ENCODE measurements at places on chromosomes 7 and 10.

DNA sequence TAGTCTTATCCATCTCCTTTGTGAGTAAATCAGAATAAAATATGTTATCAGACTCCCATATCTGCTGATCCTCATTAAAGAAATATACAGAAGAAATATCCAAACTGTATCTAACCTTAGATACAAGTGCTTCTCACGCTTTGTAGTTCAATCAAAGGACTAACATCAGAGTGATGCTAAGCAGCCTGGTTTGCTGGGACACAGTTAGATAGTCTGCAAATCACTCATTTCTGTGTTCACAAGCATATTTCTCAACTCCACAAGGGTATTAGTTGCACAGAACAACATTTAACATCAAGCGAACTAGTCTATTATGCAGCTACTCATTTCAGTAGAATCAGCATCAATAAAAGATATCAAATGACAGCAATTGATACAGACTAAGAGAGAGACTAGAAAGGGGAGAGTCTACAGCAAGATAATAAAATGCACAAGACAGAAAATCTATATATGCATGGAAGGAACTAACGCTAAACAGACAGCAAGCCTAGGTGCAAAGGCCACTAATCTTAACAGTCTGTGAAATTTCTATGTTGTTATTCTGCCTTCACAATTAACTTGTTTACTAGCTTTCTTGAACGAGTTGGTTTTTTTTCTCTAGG, 30.0 kb downstream of the DNAJC12 start:
- DNase-seq, result no peak

- DNase-seq, result no peak
Observed at GRCh38 chr7:6442114-6442513, 5.6 kb downstream of the DAGLB start.

GRCh38 chr10:126646110-126646509, 24.4 kb downstream of the C10orf90 start:
- DNase-seq, result no peak

DNA sequence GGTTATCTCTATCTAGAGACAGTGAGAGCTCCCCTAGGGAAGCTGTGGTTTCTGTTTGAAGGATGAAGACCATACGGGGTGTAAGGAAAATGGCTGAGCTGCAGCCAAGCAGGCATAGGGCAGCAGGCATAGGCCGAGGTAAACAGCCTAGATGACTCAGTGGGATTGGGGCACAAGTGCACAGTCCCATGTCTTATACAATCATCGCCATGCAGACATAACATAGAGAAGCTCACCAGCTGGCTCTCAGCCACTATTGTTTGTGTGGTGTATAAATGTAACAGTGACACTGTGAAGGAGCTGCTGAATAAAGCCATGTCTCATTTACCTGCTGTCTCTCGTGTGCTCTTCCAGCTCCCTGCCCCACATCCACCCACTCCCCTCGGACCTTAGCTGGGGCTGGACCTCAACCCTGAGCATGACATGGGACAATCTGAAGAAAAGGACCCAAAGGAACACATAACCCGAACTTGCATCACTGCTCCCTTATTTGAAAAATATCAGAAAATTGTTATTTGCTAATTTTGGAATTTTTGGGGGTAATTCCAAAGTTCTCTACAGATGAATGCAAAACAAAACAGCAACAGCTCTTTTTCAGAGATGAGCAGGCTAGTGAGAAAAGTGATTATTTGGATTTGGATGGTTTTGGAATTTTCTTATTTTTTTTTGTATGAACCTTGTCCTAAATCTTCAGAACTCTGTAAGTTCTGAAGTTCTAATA, 582.7 kb downstream of the REEP3 start:
- DNase-seq, result no peak

DNA sequence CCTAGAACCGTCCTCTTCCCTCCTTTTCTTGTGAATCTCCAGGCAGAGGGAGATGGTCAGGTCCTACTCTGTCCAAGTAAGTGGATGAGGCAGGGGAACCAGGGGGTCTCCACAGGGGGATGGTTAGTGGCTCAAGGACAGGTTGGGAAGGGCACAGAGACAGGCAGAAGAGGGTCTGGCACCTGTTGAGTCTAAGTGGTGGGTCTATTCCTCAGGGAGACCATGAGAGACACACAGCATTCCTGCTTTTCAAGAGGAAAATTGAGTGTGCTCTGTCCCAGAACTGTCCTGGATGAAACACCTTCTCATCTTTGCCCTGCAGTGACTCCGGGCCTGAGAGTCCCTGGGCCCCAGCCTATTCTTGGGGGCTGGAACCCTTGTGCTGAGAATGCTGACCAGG, 184.8 kb upstream of the GALNT17 start:
- DNase-seq, result no peak

DNA sequence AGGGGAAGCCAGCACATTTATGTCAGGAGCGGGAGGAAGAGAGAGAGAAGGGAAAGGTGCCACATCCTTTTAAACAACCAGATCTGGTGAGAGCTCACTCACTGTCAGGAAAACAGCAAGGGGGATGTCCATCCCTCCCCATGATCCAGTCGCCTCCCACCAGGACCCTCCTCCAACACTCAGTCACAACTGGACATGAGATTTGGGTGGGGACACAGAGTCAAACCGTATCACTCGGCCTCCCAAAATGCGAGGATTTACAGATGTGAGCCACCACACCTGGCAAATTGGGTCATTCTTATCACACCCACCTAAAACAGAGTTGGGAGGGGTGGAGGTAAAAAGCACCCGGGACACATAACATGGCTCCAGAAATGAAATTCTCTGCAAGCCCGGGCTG, 41.0 kb downstream of the CARD11 start:
- DNase-seq, result no peak

- DNase-seq, result no peak
Observed at GRCh38 chr7:149850716-149851115, 12.5 kb downstream of the ZNF862 start.

- DNase-seq, result no peak
Observed at GRCh38 chr10:78828647-78829539, 239.9 kb upstream of the ZMIZ1 start.

DNA sequence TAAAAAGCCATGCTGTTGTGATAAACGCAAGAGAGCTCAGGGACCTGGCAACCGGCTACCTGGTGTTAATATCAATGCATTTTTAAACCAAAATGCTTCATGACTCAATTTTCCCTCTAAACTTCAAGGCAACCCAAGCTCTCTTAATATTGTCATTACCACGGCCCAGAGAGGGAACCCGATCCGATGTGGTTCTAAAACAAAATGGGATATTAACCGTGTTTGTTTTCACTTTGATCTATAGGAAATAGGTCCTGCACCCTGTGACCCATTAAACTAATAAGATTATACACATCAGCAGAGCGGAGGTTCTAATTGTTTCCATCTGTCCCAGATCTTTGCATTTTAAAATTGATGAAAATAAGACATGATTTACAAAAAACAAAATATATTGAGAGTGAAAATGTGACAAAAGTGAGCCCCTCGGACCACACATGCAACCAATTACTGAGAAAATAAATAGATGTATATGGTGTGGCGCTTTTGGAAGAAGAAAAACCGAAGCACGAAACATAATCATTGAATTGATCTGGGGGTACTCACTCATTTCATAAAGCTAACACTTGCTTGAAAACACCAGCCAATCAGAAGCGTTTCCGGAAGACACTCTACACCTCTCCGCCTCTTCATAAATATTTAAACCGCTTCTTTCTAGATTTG, 290.3 kb upstream of the NFE2L3 start:
- DNase-seq, result no peak

- no peak for DNase-seq
Observed at GRCh38 chr10:104515678-104516199, 125.4 kb upstream of the SORCS3 start.

DNA sequence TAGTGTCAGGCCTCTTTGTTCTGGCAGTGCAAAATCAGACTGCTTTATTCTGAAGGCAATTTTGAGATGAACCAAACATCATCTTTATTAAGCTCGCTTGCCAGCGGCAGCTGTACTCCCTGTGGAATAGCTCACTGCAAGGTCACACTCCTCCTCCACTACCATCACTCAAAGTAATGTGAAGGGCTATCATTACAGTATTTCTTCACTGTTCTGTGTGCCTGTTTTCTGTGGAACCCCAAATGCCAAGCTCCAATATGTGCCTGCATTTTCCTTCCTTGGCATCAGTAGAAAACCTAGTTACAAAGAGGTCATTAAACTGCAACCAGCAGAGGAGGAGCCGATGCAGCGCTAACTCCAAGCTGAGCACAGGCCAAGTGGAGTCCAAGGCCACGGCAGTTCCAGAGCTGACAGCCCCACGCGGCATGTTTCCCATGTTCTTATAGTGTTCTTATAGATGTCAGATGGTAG, 21.4 kb downstream of the BCCIP start:
- DNase-seq, result no peak

DNA sequence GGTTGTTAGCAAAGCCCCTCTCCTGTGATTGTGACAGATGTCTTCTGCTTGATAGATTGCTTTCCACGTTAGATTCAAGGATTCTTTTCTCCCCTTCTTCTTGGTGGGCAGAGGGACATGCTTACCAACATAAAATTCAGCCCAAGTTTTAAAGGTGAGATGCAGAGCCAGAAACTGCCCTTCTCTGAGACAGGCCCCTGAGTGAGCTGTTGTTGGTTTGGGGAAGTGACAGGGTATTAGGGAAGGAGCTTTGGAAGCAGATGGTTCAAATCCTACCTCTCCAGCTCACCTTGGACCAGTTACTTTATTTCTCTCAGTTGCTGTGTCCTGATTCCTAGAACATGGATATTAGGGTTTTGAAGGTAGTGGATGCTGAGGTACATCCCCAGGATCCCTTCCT, 53.0 kb downstream of the SORCS3 start:
- no peak for DNase-seq

DNA sequence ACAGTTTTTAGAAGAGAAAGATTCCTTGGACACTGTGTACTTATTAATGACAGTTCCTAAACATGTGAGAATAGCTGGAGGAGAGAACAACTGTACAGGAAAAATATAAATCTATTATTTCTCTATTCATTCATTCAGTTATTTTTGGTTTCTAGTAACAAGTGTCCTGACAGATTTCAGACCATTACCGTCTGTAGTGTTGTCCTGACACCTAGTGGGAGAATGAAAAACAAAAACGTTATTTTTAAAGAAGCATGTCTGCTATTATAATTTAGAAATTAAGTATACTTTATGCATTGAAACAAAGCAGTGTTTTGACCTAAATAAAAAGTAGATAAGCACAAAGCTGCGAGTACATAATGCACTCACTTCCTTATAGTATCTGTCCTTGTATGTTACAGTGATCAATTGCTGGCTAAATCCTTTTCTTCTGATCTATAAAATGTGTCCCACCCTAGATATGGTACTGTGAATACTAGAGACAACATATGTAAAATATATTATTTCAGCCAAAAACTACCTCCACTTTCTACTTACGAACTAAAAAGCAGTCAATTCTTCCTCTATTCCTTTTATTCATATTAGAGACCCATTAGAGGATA, 575.6 kb downstream of the ARL4A start:
- DNase-seq, result no peak

DNA sequence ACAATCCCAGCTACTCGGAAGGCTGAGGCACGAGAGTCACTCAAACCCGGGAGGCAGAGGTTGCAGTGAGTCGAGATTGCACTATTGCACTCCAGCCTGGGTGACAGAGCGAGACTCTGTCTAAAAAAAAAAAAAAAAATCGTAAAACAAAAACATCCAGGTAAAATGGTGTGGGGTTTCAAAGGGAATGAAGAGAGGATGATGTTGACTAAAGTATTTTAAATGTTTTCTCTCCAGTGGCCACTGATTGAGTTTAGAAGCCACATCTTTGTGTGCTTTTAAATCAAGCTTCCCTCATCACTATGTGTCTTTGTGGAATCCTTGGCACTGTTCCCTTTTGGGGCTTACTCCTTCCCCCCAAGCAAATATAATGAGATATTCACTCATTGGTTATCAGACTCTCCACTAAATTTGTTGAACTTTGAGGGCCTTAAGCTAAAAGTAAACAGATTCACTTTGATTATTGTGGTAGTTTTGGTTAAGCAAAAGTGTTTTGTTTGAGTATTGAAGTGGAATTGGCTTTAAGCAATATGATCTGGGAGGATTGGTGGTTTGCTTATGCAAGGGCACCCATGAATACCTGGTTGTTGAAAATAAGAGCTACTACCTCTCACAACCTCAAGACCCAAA, 162.9 kb downstream of the CDK14 start:
- no peak for DNase-seq

GRCh38 chr10:14244801-14245211, 85.9 kb downstream of the FRMD4A start:
- DNase-seq, result no peak

DNA sequence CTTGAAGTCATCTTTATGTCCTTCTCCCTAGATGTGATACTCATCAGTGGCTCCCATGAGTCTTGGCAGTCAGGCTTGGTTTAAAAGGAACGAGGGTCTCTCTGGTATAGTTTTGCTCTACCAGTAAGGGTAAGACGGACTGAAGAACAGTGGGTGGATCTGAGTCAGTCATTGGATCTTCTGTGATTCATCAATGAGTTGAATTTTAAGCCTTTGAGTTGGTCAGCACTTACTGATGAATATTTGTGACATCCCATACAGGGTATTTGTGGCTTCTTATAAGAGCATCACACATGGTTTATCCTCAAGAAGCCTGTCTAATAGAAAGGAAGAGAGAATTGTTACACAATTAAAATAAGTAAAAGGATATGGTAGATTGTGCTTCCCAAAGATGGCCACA, 87.3 kb upstream of the NAMPT start:
- DNase-seq, result no peak

GRCh38 chr7:16531707-16532106, 5.1 kb downstream of the LRRC72 start:
- DNase-seq, result no peak

DNA sequence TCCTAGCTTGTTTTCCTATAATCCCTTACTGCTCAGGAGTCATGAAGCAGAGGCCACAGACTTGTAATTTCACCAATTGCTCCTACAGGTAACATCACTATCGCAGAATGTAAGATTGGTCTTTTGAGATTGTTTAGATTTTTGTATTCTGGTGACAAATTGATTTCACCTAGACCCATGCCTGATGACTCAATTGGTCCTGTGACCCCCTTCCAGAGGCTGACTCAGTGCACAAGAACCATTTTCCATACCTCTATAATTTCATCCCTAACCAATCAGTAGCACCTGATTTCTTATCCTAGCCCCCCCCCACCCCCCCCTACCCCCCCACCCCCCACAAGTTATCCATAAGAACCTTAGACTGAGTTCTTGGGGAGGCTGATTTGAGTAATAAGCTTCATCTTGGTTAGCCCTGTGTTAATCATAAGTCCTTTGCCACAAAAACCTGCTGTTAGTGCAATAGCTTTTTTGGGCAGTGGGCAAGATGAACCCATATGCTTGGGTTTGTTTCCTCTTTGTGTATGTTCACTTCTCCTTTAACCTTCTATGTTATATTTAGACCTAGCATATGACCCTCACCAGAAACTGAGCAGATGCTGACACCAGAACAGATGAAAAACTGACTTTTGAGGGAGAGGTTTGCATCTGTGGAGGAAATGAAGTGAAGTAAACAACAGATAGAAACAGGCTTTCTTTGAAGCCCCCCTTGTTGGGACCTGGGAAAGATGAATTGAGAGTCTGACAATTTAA, 187.1 kb downstream of the KIF20B start:
- no peak for DNase-seq

GRCh38 chr10:51397244-51397643, 302.2 kb downstream of the CSTF2T start:
- DNase-seq, result no peak

Data from stimulated activated CD4-positive, alpha-beta T cell treated with anti-CD3 and anti-CD28 coated beads, Interleukin-12 subunit alpha, Interleukin-12 subunit beta, amount 100 ng/mL, for 4 hours (primary cell).